ENCODE measurements at places on chromosomes 5 and 9.

DNA sequence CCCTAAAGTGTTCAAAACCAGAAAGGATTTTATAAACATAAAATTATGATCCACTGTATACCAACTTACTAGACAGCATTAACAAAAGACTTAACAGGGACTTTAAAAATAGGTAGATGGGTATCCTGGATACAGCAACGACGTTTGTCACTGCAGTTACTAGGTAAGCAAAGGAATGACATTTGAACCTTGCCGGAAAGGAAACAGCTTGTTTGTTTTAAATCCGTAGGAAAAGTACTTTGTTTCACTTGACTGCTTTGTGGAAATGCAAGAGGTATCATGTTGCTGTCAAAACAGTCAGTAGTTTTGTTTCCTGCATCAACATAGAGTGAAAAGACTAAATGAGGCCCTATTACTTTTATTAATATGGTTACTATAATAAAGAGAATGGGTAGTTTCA, 122.9 kb downstream of the CDC42SE2 start:
- peak; percentile 34 for DNase-seq

GRCh38 chr9:113275157-113276131, at the start of the genes CDC26 and PRPF4:
Gene CDC26, minus strand, starts transcription at chr9:113275572. Its CDS starts 3,065 bp downstream, at chr9:113272507.
Gene PRPF4, plus strand, starts transcription at chr9:113275658. Its CDS starts 86 bp downstream, at chr9:113275744.
- DNase-seq, result peak; percentile 98

GRCh38 chr9:113742878-113743277, 133.2 kb upstream of the ZNF618 start:
- DNase-seq, result no peak

GRCh38 chr5:54577528-54577927, 60.0 kb downstream of the SNX18 start:
- no peak for DNase-seq

DNA sequence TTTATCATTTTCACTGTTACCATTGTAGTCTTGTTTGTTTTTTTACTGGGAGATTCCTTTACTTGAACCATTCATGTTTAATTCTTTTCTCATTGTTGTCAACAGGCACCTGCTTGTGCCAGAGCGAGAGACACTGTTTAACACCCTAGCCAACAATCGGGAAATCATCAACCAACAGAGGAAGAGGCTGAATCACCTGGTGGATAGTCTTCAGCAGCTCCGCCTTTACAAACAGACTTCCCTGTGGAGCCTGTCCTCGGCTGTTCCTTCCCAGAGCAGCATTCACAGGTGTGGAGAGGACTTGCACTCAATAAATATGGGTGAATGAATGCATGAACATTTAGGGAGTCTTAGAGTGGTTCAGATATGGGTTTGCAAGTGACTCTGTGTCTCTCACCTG, 37.5 kb downstream of the NUP214 start:
- DNase-seq, result no peak

- DNase-seq, result no peak
Measured at GRCh38 chr5:170115925-170116324, 10.2 kb downstream of the FOXI1 start.

- DNase-seq, result no peak
Measured at GRCh38 chr5:94045839-94046782, 304.7 kb upstream of the POU5F2 start.

GRCh38 chr5:103119765-103120606, at the start of the genes GIN1 and PPIP5K2:
Gene GIN1, minus strand, starts transcription at chr5:103120138. Its CDS starts 11,431 bp downstream, at chr5:103108707.
Gene PPIP5K2, plus strand, starts transcription at chr5:103120301. Its CDS starts 9,289 bp downstream, at chr5:103129590.
- DNase-seq, result peak; percentile 96

- peak; percentile 25 for DNase-seq
Measured at GRCh38 chr9:27247756-27248155, 49.2 kb downstream of the EQTN start.

GRCh38 chr5:80481019-80481893, 6.6 kb upstream of the FAM151B start:
- DNase-seq, result peak; percentile 44

DNA sequence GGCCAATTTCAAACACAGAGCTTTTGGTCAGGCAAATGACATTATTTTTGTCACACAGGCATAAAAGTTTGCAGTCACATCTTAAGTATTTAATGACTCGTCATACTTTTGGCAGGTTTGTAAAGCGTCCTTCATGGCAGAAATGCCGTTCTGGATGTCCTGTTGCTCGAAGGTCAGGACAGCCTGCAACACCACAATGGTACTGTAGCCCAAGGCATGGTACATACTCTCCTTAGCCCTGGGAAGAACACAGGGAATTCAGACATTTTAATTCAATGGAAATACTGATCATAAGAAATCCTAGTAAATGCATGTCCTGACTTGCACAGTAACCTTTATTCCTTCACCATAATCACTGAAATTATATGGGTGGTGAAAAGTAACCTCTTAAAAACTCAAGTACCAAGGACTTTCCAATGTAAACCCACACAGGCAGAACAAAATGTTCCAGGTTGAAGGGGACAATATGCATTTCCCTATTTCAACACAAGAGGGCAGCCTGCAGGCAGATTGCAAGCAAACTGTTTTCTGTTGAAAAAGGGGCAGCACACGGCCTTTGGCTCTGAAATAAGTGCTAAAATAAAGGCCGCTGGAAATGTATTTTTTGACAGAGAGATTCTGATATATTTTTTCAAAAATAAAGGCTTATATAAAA, 95.7 kb downstream of the TTC39B start:
- DNase-seq, result peak; percentile 28

DNA sequence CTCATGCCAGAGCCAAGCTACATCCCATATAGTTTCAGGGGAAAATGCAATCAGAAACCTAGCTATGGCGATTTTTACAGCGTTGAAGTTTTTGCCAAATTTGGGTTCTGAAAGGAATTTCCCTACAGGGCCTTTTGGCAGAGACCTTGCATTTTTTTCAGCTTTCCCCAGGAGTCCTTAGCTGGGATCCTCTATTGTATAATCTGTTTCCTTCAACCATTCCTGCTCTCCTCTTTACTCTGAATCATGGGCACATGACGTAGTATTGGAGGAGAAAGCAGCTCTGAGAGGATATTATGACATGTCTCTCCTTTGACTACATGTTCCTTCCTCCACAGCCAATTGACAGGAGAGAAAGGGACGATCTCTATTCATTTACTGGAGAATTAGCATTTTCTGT, 118.5 kb upstream of the ERCC6L2 start:
- DNase-seq, result no peak

- no peak for DNase-seq
Measured at GRCh38 chr5:175236176-175236575, 207.8 kb downstream of the DRD1 start.

DNA sequence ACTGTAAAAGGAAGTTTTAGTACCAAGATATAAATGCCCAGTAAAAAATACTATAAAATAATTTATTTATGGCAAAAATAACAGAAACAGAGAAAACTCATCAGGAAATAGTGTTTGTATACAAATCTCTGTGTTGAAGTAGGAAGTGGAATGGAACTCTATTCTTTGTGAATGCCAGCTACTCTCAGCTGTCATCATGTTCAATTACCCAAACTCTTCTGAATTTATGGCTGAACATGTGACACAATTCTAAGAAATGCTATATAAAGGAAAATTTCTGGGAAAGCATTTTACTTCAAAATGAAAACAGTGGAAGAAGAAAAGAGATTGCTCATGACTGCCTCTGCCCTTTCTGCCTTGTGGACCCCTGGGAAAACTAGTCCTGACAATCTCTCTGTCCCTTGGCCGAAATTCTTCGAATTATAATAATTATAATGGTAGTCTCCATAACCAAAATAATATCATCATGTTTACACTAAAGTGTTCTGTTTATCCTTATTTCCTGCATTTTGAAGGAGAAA, 522.3 kb upstream of the ST8SIA4 start:
- DNase-seq, result no peak

- no peak for DNase-seq
Measured at GRCh38 chr9:36763778-36764177, 191.1 kb downstream of the MELK start.

DNA sequence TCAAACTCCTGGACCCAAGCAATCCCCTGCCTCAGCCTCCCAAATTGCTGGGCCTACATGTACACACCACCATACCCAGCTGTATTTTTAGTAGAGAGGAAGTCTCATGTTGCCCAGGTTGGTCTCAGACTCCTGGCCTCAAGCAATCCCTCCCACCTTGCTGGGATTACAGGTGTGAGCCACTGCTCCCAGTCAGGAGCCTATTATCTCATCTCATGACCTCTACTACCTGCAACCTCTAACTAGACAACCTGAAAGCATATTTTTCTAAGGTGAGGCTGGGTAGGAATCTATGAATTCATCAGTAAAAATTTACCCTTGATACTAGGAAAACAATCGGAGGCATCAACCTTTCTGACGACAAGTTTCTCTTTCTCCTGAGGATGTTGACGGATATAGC, 10.0 kb downstream of the FAM13B start:
- DNase-seq, result no peak

GRCh38 chr5:42632354-42632900, 124.2 kb upstream of the CCDC152 start:
- no peak for DNase-seq

DNA sequence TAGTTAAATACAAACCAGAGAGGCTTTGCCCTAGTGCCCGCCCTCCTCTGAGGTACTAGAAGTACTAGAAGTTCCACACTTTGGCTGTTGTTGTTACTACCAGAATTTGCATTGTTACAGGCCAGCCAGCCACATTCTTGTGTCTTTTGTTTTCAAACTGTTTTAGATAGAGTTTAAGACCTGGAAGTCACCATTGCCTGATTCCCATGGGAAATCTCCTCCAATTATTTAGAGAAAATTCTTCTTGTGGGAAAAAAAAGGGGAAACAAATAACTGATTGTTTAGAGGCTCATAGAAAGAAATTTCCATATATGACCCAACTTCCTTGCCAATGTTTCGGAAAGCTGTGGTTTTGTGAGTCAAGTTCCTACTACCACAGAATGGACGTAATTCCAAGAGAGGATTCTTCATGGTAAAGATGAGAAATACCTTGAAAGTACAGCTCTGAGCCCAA, 252.2 kb downstream of the GOLPH3 start:
- DNase-seq, result no peak

DNA sequence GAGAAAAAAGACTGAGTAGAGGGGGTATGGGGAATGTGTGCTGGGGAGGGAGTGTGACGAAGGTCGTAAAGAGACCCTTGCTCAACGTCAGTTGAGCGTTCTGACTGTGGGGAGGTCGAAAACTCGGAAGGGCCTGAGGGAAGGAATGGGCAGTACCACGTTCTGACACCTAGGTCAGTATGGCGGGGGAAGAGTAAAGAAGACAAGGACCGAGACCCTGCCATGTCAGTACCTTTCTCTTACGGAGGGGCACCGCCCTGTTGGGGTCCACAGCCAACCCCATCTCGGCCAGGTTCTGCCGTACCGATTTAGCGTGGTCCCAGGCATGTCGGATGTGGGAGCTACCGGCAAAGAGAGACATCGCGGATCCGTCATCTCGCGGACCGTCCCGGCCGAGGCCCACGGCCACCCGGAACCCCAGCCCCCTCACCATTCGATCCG, 375 bp downstream of the NOP16 start:
- DNase-seq, result no peak
